ENCODE measurements at places on chromosomes 6 and 20.

GRCh38 chr6:138007014-138007472 lies 100.2 kb downstream of the PERP start:
- DNase-seq, result no peak

GRCh38 chr6:47440719-47441118 lies 36.9 kb upstream of the CD2AP start:
- no peak for DNase-seq

DNA sequence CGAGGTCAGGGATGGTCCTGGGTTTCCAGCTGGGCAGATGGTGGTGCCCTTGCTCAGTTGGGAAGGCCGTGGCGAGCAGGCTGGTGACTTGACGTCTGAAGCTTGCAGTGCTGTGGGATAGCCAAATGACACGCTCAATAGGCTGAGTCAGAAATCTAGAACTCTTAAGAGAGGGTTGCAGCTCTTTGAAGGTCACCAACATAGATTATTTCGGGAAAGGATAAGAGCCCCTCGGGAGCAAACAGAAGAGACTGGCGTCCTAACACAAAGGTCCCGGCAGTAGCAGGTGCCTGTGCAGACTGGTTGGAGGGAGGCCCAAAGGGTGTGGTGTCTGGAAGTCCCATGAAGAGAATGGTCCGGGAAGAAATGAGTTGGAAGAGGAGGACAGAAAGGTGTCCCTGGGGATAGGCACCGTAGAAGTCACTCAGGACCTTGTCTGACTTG lies 18.4 kb downstream of the PKIG start:
- DNase-seq, result no peak

DNA sequence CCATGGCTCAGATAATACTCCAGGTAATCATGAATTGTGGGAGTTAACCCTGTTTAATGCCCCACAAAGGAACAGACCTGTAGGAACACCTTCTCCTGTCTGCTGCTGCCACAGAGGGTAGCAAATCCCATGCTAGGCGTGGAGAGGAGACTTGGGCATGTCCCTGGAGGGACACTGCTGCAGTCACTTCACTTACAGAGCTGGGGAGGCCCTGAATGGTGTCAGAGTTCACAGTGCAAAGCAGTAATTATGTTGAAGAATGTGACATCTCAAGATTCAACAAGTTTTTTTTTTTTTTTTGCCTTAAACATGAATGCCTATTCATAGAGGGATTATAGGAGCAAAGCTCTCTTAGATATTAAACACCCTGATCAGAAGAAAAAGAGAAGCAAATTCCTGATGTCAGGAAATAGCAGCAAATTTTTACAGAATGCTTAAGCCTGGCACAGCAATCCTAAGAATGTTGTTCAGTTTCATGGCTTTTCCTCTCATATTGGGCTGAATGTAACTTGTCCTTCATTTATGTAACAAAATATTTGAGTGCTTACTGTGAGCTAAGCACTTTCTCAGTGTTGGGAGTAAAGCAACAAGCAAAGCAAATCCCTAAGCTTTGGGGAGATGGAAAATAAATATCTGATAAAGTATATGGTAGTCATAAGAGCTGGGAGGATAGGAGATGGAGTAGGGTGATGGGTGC lies 45.0 kb downstream of the CARMIL1 start:
- DNase-seq, result no peak
